Activated naive CD8-positive, alpha-beta T cell treated with anti-CD3 and anti-CD28 coated beads, Interleukin-2, amount 50 U/mL, for 24 hours (primary cell): ENCODE measurements at places on chromosomes 2 and 18.

GRCh38 chr2:170815311-170815710 lies 1.4 kb upstream of the GAD1 start:
- DNase-seq = no peak

GRCh38 chr2:200852605-200853004 lies 11.9 kb downstream of the CLK1 start:
- no peak for DNase-seq

DNA sequence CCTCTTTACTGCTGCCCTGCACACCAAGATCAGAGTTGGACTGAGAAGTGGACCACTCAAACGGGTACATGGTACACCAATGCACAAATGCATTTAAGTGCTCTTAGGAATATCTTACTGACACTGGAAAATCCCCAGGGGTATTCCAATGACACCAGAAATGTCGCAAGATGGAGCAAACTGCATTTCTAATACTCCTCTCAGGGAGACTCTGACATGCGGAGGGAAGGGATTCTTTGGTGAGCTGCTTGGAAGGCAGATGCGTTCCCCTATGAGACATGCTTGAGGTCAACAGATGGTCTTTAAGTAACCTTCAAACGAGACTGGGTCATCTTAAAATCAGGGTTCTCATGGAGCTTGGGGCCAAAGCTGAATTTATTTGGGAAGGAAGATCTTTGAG lies 521.8 kb upstream of the TCF4 start:
- no peak for DNase-seq

GRCh38 chr2:197925976-197926375 lies 121.6 kb downstream of the PLCL1 start:
- no peak for DNase-seq

DNA sequence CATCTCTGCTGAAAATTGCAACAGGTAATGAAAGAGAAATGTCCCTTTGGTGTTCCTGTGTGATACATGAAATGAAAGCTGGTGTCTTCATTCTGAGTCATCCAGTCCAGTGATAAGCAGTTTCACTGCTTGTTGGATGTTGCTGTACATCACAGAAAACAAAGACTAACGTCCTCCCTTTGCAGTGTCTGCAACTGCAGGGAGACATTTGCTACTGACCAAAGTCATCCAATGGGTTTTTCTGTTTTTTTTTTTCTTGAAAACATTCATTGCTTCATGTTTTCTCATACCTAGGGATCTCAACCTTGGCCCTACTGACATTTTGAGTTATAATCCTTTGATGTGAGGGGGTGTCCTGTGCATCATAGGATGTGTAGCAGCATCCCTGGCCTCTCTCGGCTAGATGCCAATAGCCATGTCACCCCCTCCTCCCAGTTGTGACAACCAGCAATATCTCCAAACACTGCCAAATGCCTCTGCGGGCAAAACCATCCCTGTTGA lies 63.6 kb upstream of the FZD5 start:
- DNase-seq = no peak

DNA sequence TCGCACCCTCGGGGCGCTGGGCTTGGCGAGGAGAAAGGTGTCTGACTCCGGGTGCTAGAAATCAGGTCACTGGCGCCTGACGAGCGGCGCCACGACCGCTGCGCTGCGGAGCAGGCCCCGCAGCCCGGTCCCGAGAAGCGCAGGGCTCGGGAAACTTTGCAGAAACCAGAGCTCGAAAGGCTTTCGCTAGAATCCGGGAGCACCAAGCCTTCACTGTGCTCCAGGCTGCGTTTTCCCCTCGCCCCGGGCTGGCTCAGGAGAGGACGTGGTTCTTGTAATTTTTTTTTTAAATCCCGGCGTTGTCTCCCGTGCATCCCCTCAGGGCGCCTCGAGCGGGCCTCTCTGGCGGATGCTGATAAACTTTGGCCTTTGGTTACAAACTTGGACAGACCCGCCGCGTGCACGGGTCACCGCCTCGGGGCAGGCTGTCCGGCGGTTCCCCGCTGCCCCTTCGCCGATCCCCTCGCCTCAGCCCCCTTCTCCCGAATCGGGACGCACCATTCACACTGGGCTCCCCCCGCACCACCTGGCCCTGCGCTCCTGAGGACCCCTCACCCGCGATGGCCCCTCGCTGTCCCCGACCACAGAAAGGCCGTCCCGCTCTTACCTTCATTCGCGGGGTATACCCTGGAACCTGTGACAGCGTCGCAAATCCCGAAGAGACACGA lies 419 bp downstream of the EPHA4 start:
- DNase-seq = peak; percentile 13

DNA sequence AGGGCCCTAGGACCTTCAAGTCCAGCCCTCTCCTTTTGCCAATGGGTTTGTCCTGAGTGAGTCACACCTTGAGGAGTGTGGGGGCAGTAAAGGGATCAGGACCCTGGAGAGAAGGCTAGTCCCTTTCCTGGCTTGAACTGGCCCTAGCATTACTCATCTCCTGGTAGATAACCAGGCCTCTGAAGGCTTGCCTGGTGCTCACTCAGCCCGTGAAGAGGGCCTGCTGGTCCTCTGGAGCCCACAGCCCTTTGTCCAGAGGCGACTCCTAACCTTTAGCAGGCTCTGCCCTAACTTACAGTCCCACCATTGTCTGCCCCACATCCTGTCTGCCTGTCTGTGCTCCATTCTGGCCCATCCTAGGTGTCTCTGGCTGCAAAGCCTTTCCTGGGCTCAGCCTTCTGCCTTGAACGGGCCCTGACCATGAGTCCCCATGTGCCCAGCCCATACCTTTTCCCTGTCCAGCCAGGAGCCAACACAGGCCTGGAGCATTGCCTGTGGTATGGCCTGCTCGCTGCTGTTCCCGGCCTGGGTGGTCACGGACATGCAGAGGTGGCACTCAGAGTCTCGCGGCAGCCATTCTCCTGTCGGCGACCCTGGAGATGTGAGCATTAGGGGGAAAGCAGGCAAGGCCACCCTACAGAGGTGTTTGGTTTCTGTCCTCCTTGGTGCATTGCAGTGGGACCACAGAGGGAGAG lies 5.0 kb downstream of the SFTPB start:
- DNase-seq = no peak

GRCh38 chr2:155099784-155100183 lies 401.3 kb downstream of the KCNJ3 start:
- no peak for DNase-seq

DNA sequence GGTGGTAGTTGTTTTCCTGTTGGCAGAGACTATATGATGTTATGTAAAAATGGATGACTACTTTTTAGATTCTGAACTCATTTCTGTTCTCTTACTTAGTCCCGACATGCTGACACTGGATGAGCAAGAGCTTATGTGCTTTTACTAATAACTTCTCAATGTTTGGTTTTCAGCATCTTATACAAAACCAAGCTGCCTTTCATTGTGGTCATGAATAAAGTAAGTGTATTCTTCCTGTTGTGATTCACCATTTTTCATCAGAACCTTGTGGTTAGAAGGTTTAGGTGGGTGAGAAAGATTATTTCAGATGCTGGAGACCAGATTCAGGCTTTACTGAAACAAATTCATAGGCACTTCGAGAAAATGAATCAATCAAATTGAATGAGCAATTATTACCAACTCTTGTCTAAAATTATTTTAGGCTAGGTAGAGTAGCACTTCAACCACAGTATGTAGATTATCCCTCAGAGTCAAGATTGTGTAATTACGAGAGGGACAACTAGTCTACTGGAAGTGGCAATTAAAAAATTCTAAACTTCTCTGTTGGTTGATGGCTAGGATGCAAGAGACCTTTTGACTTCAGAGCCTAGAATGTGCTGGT lies 9.3 kb downstream of the GPN1 start:
- no peak for DNase-seq
